Spinal cord (tissue), 10 donors: ENCODE measurements at places on chromosomes 6 and 20. TPM values are rescaled to one million over a fixed set of nuclear protein-coding genes. Genes with fewer than 3 reads are reported as not detected.

- DNase-seq, result no peak
These were observed 36.2 kb downstream of the CD40 start for GRCh38 chr20:46154305-46154704.

- no peak for DNase-seq
These were observed 68.8 kb downstream of the FGD2 start for GRCh38 chr6:37074053-37074827.

GRCh38 chr6:119481976-119482375 lies 132.4 kb upstream of the MAN1A1 start:
- no peak for DNase-seq

DNA sequence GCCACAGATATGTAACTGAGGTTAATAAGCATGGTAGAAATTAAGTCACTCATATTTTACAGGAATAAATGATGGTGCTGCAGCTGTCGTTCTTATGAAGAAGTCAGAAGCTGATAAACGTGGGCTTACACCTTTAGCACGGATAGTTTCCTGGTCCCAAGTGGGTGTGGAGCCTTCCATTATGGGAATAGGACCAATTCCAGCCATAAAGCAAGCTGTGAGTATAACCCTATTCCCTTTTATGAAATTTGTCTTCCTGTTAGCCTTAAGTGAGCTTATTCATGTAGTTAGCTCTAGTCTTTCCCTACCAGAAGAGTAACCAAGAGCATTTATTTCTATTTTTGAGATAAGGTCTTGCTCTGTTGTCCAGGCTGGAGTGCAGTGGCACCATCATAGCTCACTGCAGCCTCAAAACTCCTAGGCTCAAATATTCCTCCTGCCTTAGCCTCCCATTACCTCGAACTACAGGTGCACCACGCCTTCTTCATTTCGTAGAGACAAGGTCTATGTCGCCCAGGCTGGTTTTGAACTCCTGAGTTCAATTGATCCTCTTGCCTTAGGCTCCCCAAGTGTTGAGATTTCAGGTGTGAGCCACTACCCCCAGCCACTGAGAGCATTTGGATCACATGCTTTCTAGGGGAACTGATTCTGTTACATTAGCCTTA lies 12.0 kb downstream of the TCP1 start:
- DNase-seq, result no peak

- DNase-seq, result no peak
These were observed 108.0 kb upstream of the FOXO3 start for GRCh38 chr6:108452711-108453195.

GRCh38 chr20:32179515-32179914 lies 28.0 kb downstream of the PLAGL2 start:
- DNase-seq, result no peak

DNA sequence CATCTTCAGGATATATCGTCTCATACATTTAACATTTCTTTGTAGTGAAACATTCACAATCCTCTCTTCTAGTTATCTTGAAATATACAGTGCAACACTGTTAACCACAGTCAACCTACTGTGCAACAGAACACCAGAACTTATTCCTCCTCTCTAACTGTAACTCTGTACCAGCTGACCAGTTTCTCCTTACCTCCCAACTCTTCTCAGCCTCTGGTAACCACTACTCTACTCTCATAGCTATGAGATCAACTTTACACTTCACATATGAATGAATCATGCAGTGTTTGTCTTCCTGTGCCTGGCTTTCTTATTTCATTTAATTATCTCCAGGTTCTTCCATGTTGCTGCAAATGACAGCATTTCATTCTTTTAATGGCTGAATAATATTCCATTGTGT lies 337.6 kb downstream of the BTBD9 start:
- no peak for DNase-seq

DNA sequence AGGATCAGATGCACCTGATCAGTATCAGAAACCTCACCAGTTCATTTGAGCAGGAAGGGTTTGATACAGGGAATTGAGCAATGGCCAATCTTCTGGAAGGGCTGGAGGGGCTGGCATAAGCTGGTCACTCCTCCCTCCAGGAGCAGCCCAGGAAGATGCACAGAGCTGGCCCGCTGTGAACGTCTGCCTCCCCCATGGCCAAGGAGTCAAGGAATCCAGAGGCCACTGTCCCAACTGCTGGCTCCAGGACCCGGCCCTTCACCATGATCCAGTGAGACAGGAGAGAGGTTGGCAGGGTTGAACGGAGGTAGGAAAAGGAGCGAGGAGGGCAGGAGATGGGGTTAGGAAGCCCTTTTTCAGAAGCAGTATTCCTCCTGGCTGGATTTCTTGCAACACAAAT lies 113.9 kb upstream of the CST7 start:
- no peak for DNase-seq

DNA sequence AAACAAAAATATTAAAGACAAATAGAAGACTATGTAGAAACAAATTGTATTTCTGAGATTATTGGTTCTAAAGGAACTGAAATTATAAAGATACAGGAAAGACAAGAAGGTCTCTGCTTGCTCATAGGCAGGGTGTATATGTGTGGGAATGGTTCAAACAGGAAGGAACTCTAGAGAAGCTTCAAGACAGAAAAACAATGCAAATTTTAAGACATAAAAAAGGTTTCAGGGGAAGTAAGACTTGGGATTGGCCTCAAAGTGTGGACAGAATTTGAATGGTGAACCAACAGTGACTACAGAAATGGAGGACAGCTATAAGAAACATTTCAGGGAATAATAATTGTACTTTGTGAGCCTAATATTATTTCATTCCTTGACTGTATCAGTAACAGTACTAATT lies 50.3 kb downstream of the OR2B2 start:
- DNase-seq, result no peak

GRCh38 chr20:50014570-50015562 lies 32.1 kb downstream of the SNAI1 start:
- peak; percentile 75 for DNase-seq

DNA sequence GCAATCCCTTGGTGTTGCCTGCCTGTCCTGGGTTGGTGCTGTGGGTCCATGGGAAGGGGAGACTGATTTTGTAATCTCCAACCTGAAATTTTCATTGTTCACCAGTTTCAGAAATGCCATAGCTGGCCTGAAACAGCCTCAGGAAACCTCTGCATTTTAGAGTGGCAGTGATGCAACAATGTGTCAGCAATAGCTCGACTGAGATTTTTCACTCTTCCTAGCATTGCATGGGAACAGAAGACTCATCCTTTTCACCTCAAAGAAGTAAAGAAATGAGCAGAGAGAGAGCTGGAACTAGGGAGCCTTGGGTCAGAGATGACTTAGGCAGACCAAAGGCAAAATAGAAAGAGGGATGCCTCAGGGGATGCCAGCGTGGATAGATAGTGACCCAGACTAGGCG lies 23.7 kb upstream of the TMEM14A start:
- no peak for DNase-seq

- DNase-seq, result peak; percentile 83
These were observed at the start of gene TCF15 for GRCh38 chr20:610130-611046. Gene TCF15 (minus strand): TSS chr20:610309. CDS start chr20:610237, 72 bp downstream.

GRCh38 chr6:155120034-155120433 lies 124.9 kb downstream of the TIAM2 start:
- peak; percentile 73 for DNase-seq

FAM184A gene
- 44.2 TPM for polyA plus RNA-seq

GSTA4 gene
- polyA plus RNA-seq, result 177 TPM

TOMM34 gene
- polyA plus RNA-seq, result 28.5 TPM

SLC35F1 gene
- polyA plus RNA-seq, result 54.5 TPM

GTSF1L gene
- polyA plus RNA-seq, result not detected

OLIG3 gene
- 3.2 TPM for polyA plus RNA-seq

DDO gene
- polyA plus RNA-seq, result 0.98 TPM

HSPA1B gene
- polyA plus RNA-seq, result 113 TPM

CCN2 gene
- polyA plus RNA-seq, result 16.3 TPM

BPIFB1 gene
- polyA plus RNA-seq, result 0.13 TPM

CLPSL1 gene
- polyA plus RNA-seq, result not detected
